ENCODE measurements at places on chromosomes 7 and 10.

- no peak for DNase-seq
Measured at GRCh38 chr10:119312241-119312640, 104.9 kb downstream of the GRK5 start.

DNA sequence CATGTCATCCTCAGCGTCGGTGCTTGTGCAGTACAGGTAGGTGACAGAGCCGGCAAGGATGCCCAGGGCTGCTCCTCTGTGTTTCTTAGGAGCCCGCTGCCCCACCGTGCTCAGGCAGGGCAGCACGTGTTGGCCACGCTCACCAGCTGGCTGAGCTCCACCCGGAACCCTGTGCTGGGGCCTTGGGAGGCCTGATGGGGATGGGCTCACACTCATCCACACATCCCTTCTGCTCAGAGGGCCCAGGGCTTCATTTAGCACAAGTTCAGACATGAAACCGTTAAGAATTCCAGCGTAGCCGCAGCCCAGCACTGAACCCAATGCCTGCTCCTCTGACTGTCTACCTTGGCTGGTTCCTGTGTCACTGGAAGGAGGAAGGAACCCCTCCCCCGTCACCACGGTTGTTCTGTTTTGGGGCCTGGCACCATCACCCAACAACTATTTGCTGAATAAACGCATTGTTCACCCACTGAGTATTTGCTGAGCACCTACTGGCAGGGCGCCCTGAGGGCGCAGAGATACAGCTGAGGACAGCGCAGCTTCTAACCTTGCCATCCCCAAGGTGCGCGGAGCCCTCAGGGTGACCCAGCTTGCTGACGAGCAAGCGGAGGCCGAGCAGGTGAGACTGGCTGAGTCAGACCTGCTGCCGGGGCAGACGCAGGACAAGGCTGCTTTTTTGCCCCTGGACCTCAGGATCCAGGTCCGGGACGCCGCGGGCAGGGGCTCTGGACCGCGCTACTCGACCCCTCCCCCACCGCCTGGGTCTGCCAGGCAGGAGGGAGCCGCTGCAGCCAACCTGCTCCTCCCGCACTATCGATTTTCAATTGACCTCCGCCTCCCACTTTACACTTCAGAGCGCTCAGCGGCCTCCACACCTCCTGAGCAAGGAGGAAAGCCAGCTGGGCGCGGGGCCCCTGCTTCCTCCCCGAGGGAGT is 50.6 kb upstream of the RET start:
- DNase-seq, result peak; percentile 13

- no peak for DNase-seq
Measured at GRCh38 chr10:126199221-126199998, 188.9 kb downstream of the ADAM12 start.

GRCh38 chr10:103284170-103284569 is 7.2 kb downstream of the INA start:
- DNase-seq, result no peak

DNA sequence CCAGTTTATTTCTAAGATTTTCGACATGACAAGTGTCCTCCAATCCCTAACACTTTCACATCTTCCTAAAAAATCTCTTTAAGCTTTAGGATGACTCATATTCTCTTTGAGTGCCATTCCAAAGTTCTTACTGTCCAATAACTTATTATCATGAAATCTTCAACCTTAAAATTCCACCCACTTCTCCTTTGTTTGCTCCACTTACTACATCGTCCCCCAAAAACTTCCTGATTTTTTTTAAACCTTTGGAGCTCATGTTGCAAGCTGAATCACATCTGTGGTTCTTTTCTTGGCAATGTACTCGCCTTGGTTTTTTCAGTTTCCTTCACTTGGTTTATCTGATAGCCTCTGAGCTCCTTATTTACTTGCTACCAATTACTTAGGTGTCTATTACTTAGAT is 39.2 kb upstream of the JCAD start:
- DNase-seq, result no peak

- DNase-seq, result no peak
Measured at GRCh38 chr7:93944673-93945072, 23.1 kb downstream of the GNG11 start.

- DNase-seq, result no peak
Measured at GRCh38 chr7:22200238-22200637, 156.7 kb downstream of the RAPGEF5 start.

DNA sequence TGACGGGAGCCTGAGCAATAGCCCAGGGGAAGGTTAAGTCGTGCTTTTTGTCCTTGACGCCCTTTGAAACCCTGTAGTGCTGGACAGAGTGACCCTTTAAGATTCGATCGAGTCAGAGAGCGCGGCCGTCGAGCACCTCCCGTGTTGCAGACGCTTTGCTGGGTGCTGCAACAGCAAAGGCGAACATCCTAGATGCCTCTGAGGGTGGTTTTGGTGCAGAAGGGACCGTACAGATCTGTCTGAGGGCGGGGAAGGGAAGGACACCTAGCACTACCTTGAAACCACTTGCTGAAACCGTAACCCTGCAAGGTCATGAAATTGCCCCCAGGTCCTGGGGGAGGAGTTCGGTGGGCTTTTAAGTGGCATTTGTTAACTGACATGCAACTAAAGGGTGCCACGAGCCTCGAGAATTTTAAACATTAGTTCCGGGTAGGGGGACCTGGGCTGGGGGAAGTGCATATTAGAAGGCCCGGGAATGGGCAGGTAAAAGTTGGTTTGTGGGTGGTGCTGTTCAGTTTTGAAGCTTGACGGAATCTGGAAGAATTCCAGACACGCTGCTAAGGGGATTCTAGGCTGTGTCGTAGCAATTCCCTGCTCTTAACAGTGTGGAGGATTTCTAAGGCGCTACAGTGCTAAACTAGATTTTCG is 786 bp downstream of the ATP5F1C start:
- no peak for DNase-seq

DNA sequence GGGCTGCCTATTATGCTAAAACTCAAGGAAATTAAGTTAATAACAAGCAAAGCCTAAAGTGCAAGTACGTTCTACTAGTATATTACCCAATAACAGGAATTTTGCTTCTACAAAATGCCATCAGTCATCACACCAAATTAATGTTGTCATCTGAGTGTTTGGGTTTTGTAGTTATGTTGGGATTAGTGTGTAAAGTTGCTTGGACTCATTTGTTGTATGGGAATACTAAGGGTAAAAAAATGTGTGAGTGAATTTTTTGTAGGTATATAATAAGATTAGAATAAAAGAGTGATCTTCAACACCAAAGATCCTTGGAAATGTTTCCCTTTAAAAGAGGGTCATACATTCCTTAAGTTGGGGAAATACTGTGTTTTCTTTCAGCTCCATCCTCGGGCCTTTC is 38.6 kb downstream of the NRP1 start:
- DNase-seq, result no peak

DNA sequence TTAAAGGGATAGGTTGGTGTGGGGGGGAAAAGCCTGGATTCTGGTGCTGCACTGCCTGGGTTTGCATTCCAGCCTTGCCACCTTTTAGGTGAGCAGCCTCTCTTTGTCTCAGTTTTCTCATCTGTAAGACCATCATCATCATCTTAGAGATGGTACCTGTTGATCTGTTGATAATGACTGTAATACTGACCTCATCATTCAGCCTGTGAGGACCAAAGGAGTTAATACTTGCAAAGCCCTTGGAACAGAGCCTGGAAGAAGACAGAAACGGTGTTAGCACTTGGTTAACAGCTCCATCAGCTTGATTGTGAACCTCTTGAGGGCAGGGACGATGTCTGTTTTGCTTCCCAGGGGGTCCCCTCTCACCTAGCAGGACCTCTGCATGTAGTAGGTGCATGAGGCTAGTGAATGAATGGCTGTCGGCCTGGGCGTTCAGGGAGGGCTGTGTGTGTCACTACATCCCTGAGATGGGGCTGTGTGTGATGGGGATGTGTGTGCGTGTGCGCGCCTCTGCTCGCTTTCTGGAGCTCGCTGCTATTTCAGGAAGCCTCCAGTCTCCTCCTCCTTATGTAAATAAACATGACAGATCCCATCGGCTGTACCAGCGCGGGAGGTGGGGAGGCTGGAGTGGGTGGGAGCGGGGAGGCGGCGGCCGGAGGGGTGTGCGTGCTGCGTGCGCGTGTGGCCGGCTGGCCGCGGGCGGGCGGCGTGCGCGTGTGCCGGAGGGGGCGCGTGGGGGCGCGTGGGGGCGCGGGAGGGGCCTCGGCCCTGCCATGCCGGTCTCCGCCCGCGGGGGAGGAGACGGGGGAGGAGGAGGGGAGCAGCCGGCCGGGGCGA is 61.2 kb downstream of the NEURL1 start:
- DNase-seq, result peak; percentile 12

GRCh38 chr7:43692582-43693373 is 36.5 kb downstream of the COA1 start:
- DNase-seq, result no peak

DNA sequence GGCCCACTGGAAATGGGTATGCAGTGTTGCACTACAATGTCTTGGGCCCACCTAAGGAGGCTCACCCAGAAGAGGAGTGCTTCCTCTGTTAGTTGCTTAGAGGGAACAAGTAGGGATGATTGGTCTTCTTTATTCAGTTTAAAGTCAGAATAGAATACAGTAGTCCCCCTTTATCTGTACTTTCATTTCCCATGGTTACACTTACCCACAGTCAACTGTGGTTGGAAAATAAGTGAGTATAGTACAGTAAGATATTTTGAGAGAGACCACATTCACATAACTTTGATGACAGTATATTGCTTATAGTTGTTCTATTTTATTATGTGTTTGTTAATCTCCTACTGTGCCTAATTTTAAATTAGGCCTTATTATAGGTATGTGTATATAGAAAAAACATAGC is 151.4 kb downstream of the COL28A1 start:
- no peak for DNase-seq

DNA sequence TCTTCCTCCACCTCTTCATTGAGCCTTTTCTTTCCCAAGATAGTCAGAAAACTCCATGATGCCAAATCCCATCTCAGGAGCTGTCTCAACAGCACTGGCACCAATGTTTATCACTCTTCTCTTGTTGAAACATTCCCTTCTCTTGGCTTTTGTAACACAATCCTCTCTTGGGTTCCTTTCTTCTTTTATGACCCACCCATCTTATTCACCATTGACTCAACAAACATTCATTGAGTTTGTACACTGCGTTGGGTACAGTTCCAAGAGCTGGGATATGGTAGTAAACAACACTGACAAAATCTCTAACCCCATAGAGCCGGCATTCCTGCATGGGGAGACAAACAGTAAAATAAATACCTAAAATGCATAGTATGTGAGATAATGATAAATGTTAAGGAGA is 577.5 kb downstream of the INHBA start:
- no peak for DNase-seq

- no peak for DNase-seq
Measured at GRCh38 chr10:31883397-31883796, 45.2 kb downstream of the ARHGAP12 start.

GRCh38 chr7:157782041-157782440 is 445.2 kb downstream of the DNAJB6 start:
- DNase-seq, result no peak

GRCh38 chr7:54995166-54995565 is 23.7 kb upstream of the EGFR start:
- DNase-seq, result no peak

- no peak for DNase-seq
Measured at GRCh38 chr7:143467724-143468123, 9.9 kb upstream of the TAS2R41 start.

GRCh38 chr7:97499204-97499603 is 232.7 kb upstream of the TAC1 start:
- peak; percentile 19 for DNase-seq

DNA sequence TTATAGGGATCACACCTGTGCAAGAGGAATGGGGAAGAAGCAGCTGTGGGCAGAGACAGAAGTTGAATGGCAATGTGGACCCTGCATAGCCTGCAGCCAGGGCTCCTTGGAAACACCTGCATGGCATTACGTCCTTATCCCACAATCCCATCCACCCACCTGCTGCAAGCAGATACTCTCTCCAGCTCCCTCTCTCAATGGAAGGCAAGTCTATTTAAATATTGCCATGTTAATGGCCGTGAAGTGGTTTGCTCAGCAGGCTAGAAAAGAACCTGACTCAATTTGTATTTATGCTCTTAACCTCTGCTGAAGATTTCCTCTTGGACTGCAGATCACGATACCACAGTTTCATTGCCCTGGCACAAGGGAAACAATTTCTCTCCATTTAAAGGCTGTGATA is 417.0 kb downstream of the TYW1 start:
- no peak for DNase-seq

GRCh38 chr10:21497177-21497807 is 28.2 kb downstream of the SKIDA1 start:
- DNase-seq, result peak; percentile 68

DNA sequence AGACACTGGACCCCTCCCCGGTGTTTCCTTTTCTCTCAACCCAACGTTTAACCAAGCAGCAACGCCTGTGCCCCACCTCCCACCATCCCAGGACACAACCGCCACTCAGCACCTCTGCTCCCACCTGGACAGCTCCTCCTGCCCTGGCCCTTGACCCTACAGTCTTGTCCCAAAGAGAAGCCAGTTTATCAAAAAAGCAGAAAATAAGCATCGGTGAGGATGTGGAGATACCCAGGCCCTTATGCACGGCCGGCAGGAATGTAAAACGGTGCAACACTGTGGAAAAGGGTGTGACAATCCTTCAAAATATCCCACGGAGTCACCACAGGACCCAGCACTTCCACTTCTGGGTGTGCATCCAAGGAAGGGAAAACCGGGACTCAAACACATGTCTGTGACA is 176.2 kb upstream of the RNF32 start:
- DNase-seq, result no peak

DNA sequence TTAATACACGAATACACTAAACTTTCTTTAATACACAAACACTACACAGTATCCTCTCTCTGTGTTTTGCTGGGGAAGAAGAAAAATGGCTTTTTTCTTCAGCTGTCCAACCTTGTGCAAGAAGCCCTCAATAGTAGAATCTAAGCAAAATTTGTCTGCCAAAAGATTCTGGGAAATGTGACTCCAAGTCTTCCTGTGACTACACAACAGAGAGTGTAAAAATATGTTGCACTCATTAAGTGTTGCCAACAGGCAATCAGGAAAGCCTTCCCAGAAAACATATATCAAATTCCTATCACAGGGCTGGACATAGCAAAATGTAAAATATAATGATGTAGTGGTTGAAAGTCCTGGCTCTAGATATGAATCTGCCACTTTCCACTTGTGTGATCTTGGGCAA is 825.1 kb upstream of the ZWINT start:
- no peak for DNase-seq

DNA sequence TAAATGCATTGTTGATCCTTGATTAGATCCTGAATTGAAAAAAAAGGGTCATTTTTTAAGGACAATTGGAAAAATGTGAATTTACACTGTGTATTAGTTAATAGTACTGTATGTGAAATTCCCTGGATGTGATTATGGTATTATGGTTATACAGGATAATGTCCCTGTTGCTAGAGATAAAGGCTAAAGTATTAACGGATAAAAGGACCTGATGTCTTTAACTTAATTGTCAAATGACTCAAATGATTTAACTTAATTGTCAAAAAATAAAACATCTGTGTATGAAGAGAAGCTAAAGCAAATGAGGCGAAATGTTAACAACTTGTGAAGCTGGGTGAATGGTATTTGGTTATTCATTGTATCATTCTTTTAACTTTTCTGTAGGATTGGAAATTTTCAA is 48.8 kb downstream of the SUFU start:
- DNase-seq, result no peak

Data from NCI-H2227 treated with DMSO at 0.1 percent for 48 hours (cell line).